Anterior cingulate cortex (tissue), 58 donors: ENCODE measurements at places on chromosomes 5 and 9.

- DNase-seq: no peak
Observed at GRCh38 chr5:17403695-17404490, 94.1 kb upstream of the TAF11L2 start.

DNA sequence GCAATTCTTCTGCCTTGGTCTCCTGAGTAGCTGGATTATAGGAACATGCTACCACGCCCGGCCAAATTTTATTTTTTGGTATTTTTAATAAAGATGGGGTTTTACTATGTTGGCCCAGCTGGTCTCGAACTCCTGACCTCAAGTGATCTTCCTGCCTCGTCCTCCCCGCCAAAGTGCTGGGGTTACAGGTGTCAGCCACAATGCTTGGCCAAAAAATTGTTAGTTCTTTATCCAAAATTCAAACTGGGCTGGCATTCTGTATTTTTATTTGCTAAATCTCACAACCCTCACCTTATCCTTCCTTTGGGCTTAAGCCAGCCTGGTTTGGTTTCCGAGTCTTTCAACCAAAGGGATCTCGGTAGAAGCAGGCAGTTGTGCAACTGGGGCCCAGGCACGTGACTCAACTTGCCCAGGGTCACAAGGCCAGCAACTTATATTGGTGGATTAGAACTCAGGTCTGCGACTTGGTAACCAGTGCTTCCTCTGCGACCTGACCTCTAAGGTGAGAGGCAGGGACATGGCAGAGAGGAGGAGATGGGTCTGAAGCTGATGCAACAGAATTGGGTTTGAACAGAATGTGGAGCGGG, 26.5 kb upstream of the BOD1 start:
- DNase-seq: no peak

GRCh38 chr9:89863837-89864236, 259.0 kb downstream of the GADD45G start:
- DNase-seq: no peak

DNA sequence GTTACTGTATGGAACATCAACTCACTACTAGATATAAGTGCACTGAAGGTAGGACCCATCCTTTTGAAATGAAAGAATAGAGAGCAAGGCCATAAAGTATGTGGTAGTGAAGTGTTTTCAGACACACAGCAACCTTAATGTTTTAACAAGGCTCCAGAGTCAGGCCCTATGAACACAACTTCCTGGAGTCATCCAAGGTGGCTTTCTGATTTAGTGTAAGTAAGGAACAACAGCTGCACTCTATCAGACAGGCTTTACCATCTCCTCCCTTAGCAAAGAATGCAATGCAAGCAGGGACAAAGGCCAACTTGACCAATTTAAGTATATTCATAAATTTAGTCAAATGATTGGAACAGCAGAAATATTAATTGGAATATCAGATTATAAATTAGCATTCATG, 90.1 kb downstream of the MPDZ start:
- no peak for DNase-seq

GRCh38 chr5:146081556-146081955, 23.8 kb downstream of the PLAC8L1 start:
- DNase-seq: no peak

DNA sequence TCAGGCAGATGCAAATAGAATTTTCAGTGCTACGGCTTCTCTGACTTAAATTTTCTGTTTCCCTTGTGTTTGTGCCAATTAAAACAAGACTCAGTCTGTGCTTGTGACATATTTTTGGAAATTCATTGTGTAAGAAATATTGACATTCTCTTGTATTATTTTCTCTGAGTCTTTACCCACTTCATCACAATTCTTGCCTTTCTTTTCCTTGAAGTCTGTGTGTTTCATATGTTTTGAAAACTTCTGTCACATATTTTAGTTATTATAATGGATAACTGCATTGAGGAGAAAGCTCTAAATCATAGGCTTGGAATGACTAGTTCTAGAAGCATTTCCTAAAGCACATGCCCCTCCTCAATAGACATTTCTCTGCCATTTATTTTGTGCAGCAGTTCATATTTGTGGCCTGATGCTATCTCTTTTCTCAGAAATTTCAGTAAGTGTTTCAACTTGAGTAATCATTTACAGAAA, 206.6 kb downstream of the PALM2AKAP2 start:
- no peak for DNase-seq

DNA sequence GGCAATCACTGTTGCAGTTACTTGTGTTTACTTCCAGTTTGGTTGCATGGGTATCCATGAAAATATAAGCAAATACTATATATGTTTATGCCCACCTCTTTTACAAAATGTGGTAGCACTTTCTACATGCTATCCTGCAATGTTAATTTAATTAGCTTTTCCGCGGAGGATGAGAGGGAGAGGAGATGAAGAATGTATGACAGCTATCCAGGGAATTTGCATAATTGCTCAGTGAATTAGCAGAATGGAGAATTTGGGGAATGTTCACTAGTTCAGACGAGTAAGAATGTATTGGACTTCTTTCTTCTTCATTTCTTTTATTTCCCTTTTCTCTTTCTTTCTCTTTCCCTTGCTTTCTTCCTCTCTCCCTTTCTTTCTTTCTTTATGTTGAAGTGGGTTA, 140.7 kb upstream of the SLC28A3 start:
- DNase-seq: no peak

- DNase-seq: no peak
Observed at GRCh38 chr9:89648247-89649000, 43.6 kb downstream of the GADD45G start.

- DNase-seq: no peak
Observed at GRCh38 chr5:1315709-1316587, 21.1 kb upstream of the TERT start.

DNA sequence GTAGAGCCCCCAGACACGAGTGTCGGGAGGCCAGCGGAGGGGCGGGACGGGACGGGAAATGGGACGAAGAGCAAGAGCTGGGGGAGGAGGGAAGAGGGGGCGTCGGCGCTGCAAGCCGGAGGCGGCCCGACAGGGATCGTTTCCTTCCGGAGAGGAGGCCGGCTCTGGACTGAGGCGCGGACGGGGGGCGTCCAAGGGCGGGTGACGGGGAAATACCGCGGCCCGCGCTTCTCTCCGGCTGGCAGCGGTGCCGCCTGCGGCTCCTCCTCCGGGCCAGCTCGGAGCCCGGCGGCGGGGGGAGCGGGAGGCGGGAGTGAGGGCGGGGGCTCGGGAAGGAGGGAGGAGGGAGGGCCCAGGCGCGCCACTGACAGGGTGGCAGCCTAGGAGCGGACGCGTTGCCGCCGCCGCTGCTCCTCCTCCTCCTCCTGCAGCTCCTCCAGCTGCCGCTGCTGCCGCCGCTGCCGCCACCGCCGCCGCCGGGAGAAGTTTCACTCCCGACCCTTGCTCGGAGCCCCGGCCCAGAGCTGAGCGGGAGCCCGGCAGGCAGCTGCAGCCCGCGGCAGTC, at the start of gene CHSY3:
CHSY3 (plus strand) TSS at position 364 of the 565 bp plus-strand sequence.
- DNase-seq: peak; percentile 73

- DNase-seq: no peak
Observed at GRCh38 chr5:51650824-51651223, 267.6 kb downstream of the ISL1 start.

DNA sequence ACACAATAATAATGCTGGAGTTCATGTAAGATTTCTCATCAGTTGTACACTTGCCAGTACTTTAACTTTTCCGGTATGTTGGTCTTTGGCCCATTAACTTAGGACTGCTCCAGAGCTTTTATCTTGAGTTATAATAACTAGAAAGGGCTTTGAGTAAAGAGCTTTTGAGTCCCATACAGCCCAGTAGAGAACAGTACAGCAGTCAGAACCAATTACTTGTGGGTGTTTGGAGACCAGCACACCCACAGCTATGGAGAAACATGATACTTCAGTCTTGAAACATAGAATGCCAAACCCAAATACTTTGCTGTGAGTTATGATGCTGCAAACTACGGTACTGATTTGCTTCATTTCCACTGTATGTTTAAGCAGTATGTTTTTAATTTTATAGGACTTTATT, 374.3 kb downstream of the CCDC171 start:
- DNase-seq: no peak

DNA sequence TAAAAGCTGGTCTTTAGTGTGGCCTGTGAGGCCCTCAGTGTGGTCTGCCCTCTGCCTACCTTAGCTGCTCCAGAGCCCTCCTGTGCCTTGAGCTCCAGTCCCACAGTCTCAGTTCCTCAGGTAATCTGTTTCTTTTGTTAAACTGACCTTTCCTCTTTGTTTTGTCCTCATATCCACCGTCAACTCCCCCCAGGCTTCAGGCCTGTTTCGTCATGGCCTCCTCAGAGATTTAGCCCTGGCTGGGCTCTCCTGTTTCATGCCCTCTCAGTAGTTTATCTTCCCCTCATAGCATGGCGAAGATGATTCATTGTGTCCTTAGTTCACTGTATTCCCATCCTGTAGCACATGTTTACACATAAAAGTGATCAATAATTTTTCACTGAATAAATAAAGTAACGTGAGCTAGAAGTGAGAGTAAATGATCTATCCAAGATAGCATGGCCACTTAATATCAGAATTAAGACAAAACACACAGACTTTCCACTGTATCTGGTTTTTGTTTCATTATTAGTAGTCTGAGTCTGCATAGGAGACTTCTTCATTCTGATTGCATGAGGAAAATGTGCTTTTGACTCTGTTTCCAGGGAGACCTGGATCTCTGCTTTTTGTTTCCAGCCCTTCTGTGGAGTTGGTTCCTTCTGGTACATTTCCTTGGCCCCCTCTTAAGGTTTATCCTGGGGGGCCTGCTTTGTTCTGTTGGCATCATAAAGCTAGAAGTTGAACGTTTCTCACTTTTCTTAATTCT, 70.5 kb downstream of the SNX24 start:
- DNase-seq: no peak

GRCh38 chr9:127455324-127455992, 4.1 kb downstream of the LRSAM1 start:
- DNase-seq: no peak

GRCh38 chr9:98971168-98971914, 27.6 kb downstream of the COL15A1 start:
- peak; percentile 35 for DNase-seq

DNA sequence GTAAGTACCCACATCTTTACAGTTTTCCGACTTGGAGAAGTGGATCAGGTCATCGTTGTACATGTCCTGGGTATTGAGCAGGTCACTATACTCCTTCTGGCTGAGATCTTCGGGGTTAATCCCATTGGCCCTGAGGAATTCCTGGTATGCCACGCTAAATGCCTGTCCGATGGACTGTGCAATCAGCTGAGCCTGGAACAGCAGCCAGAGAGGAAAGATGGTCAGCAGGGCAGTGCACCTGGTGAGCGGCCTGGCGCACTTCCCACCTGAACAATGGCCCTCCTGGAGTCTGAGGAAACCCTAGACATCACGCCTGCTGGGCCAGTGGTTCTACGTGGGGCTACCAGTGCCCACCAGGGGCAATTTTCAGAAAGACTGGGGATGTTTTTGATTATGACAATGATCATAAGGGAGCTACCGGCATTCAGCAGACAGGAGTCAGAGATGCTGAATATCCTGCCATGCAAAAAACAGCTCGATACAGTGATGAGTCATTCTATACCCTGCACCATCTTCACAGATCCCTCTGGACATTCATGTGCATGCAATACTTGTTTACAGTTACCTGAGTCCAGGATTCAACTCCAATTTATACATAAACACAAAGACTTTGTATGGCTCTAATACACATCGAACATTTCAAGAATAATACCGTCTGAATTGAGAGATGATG, 127.2 kb downstream of the ENTREP1 start:
- no peak for DNase-seq

DNA sequence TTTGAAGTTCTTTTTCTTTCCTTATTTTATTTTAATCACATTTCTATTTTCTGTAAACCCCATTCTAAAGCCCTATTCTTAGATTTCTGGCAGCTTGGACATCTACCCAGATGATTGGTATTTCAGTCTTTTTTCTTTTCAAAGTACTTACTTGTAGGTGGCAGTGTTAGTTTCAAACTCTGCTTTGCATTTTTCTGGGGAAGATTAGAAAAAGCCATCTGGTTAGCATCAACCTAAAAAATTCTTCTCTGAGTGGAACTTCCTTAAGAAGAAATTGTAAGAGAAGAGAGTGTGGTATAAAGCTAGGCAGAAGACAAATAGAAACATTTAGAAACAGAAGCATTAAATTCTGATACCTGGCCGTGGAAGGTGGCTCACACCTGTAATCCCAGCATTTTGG, 17.2 kb upstream of the TENT2 start:
- DNase-seq: no peak

- DNase-seq: peak; percentile 26
Observed at GRCh38 chr9:128192601-128193371, 1.4 kb upstream of the CIZ1 start.

DNA sequence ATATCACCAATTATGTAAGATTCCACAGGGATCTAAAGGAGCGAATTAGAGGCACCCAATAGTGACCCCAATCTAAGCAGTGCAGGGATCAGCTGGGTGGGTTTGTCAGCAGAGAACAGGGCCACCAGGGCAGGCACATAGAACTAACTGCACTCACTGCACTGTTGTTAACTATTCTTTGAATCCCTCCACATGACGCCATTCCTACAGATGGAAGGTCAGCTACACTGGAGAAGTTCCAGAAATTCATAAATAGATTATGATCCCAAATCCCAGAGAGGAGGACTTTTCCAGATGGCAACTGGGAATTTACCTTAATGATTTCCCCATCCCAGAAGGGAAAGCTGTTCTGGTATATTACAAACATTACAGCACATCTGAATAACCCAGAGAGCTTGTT, 84.2 kb downstream of the THBS4 start:
- no peak for DNase-seq

GRCh38 chr9:33429256-33429985, 18.0 kb downstream of the AQP3 start:
- no peak for DNase-seq

- no peak for DNase-seq
Observed at GRCh38 chr5:91277093-91277626, 106.0 kb downstream of the ARRDC3 start.

- DNase-seq: no peak
Observed at GRCh38 chr9:119180897-119181296, 188.3 kb downstream of the BRINP1 start.

- no peak for DNase-seq
Observed at GRCh38 chr5:158773161-158773560, 326.6 kb downstream of the EBF1 start.

- DNase-seq: no peak
Observed at GRCh38 chr5:173802670-173803165, 85.4 kb upstream of the CPEB4 start.

GRCh38 chr9:135840539-135840938, 66.8 kb downstream of the CAMSAP1 start:
- DNase-seq: no peak

GRCh38 chr5:97182571-97183099, 412 bp downstream of the RIOK2 start:
- DNase-seq: no peak

DNA sequence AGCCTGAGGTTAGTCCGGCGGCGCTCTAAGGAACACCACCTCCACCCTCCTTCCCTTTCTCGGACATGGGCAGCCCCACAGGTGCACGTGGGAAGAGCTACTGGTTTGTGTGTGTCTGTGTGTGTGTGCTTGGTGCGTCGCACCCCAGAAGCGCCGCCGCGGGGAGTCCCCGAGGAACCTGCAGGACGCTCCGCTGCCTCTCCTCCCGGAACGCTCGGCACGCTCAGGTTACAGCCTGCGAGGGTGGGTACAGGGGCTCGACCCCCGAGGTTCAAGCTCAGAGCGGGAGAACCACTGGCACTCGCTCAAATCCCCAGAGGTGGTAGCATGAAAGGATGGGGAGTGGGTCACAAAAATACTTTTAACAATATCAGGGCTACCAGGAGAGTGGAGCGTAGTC, 2.0 kb downstream of the ASTN2 start:
- no peak for DNase-seq

- no peak for DNase-seq
Observed at GRCh38 chr5:157020511-157021222, 38.2 kb downstream of the HAVCR1 start.
